GM04503 (cell line): ENCODE measurements at places on chromosomes 2 and 18.
A peak's percentile ranks its signal among the peaks of the same experiment; 100 is the strongest.

- DNase-seq, result no peak
Observed at GRCh38 chr2:168424971-168425370, 31.1 kb upstream of the CERS6 start.

DNA sequence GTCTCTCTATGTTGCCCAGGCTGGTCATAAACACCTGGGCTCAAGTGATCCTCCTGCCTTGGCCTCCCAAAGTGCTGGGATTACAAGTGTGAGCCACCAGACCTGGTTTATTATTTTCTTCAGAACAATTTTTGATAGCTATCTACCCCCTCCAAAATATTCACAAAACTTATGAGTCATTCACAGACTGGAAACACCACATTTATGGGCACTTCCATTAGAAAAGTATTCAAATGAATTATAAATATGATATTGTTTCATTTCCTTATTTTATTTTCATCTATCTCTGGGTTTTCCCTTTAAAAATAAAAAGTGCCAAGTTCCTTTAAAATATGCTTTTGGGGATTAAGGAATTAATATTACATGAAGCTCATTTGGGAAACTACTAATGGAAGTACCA is 58.8 kb upstream of the MSTN start:
- no peak for DNase-seq

GRCh38 chr2:104863468-104864279 is 9.8 kb downstream of the POU3F3 start:
- no peak for DNase-seq

GRCh38 chr18:75063615-75064512 is 145.1 kb downstream of the PTGR3 start:
- no peak for DNase-seq

DNA sequence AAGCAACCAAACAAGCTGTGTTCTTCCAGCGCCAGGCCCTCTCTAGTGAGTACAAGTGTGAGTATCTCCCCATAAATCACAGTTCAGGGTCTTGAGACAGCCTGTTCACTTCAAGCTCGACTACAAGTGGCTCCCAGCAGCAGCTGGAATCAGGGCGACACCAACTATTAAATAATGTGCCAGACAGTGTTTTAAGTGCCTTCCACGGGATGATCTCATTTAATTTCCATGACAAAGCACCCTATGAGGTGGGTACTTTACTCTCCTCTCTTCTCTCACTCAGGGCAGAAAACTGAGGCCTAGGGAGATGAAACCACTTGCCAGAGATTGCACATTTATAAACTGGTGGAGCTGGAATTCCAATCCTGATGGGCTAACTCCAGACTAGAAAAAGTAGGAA is 2.6 kb upstream of the FAM136A start:
- DNase-seq, result no peak

- no peak for DNase-seq
Observed at GRCh38 chr18:47317824-47318508, 66.5 kb upstream of the SKOR2 start.

GRCh38 chr2:80054346-80054675 is 250.2 kb downstream of the LRRTM1 start:
- DNase-seq, result no peak

DNA sequence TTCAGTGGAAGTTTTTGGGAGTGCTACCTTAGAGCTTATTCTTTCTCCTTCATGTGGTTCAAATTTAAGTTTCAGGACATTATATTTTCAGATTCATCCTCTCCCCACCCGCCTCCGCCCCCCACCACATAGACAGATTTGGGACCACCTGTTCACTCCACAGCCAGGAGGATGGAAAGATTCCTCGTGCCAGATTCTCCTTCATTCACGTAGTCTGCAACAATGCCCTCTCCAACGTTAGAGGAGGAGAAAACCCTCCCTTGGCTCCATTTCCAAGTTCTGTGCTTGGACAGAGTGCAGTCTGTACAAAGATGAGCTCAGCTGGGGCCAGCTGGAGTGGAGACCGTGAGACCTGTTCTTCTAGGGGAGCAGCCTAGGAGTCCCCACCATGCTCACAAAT is 26.2 kb downstream of the POU3F3 start:
- no peak for DNase-seq

- DNase-seq, result peak; percentile 87
Observed at GRCh38 chr2:100011272-100011731, 131.1 kb downstream of the AFF3 start.

- DNase-seq, result no peak
Observed at GRCh38 chr18:9328776-9329175, 5.8 kb upstream of the TWSG1 start.

DNA sequence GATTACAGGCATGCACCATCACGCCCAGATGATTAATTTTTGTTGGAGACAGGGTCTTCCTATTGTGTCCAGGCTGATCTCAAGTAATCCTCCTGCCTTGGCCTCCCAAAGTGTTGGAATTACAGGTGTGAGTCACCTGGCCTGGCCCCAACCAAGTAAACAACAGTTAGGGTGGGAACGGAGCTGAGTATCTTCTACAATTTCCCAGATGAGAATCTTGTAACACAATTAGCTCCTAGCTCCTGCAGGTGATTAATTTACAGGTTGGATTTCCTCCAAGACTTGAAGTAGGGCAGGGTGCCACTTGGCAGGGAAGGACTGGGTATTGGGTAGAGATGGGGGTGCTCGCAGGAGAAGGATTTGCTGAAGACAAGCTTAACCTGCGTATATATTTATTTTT is 17.8 kb downstream of the NLRC4 start:
- DNase-seq, result no peak

GRCh38 chr2:181616715-181617114 is 40.2 kb downstream of the CERKL start:
- DNase-seq, result no peak

DNA sequence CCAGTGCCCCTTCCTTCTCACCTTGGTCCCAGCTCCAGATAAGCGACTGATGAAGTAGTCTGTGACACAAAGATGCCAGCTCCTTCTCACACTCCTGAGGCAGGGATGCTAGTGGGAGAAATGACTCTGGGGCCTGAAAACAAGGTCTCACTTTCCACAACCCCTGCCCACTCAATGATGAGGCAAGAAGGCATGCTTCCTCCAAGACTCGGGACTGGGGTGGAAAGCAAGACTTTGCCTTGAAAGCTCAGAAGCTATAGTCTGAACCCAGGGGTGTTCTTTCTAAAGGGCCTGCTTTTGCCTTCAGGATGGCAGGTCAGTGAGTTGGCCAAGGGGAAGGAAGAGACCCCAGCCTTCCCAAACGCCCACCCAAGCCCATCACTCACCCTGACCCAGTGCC is 1.4 kb downstream of the CCDC142 start:
- DNase-seq, result no peak

GRCh38 chr2:31256611-31257382 is 22.8 kb downstream of the EHD3 start:
- no peak for DNase-seq

DNA sequence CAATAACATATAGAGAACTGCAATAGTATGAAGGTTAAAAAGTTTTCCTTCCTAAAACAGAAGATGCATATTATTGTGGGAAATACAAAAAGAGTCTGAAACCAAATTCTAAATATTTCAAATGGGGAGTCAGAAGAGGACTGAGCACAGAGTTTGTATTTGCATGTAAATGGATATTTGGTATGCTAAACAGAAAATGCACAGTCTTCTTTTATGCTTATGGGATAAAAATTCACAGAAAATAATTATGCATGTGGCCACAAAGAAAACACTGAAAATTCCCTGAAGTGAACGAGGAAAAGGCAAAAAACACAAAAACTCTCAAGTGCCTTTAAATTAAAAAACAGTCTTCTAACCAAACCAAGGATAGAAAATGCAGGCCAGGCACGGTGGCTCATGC is 142.7 kb downstream of the NCKAP5 start:
- no peak for DNase-seq

DNA sequence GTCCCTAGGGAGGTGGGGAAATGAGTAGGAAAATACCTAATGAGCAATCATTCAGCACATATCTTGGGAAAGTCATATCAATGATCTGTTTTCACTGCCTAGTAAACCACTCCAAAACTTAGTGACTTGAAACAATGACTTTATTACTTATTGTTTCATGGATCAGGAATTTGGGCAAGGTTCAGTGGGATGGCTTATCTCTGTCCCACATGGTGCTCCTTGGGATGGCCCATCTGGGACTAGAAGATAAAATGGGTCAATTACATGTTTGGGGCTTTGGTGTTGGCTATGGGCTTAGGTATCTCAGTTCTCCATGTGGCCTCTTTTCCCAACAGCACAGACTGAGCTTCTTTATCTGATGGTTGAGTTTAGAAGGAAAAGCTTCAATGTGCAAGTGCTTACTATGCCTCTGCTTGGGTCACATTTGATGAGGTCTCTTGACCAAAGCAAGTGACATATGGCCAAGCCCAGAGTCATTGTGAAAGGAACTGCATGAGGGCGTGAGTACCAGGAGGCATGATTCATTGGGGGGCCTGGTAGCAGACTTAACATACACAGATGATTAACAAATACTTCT is 218.1 kb upstream of the TNP1 start:
- DNase-seq, result no peak

DNA sequence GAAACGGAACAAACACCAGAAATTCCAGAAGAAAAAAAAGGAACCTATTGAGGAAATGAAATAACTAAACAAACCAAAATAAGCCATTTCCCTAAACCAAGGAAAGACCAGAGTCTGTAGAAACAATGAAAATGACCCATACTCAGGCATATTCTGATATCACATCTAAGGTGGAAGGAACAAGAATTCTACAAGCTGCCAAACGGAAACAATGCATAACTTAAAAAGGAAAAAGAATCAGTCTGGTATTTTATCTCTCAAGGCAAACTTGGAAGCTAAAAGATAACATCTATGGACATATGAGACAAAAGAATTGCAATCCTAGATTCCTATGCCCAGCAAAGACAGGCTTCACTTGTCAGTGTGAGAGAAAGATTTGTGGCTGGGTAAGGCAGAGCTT is 326.2 kb downstream of the PDE11A start:
- DNase-seq, result no peak

DNA sequence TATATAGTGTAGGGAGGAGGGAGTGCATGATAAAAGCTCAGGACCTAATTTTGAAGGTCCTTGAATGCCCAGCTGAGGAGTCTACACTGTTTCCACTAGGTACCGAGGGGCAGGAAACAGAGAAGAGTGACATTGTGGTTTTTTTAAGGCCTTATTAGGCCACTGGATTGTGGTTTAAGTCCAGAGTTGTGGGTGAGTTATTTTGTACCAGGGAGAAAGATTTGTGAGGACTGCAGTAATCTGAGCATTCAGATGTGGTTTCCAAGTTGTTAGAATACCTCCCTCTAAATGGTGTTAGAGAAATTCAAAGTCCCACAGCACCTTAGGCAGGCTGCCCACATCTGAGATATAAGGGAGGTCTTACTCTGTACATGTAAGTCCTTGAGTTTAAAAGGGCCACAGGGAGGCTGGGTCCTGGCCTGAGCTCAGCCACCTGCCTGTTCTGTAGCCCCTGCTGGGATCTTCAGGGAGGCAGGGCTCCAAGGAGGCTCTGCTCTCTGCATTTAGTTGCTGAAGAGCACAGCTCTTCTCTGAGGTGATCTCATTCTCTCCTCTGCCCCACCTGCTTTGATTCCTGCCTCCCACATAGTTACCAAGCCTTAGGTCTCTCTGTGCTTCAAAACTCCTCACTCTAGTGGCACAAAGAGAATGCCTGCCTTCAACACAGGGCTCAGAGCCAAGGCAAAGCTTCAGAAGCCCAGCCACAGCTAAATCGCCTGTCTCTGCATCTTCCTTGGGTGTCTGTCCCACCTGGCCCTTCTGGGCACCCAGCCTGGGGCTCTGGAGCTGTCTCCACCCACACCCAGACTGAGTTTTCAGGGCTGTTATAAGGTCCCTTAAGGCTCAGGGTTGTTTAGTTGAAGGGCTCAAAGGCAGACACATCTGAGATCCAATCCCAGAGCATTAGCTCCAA is 88.1 kb downstream of the VSNL1 start:
- no peak for DNase-seq

- no peak for DNase-seq
Observed at GRCh38 chr18:55089610-55090009, 130.3 kb upstream of the CCDC68 start.

DNA sequence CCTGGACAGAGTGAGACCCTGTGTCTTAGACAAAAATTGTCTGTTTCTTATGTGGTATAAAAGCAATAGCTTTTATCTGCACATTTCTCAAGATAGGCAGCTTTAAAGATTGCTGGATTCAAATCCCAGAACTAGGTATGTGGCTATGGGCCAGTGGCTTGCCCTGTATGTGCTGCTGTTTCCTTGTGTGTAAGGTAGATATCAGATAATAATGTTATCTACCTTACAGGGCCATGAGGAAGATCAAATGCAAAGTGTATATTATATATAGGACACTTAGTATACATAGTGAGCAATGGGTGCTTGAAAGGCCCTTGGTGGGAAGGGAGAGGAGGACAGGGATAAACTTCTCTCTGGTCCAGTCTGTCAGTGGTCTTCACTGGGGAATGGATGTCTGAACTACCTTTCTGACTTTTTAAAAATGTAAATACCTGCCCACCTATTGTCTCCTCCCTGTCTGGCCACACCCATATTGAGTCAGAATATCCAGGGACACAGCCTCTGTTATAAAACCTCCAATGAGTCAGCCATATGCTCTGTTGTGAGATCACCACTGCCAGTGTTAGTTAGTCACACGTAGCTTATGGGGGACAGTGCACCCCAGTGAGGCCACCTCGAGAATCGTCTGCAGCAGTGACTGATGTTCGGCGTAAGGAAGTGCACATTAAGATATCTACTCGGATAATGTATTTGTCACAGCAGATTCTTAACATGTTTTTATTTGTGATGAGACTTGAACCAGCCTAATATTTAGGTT is 383.4 kb downstream of the PTPRM start:
- DNase-seq, result no peak

GRCh38 chr2:127706215-127706990 is 5.1 kb downstream of the SFT2D3 start:
- DNase-seq, result no peak

DNA sequence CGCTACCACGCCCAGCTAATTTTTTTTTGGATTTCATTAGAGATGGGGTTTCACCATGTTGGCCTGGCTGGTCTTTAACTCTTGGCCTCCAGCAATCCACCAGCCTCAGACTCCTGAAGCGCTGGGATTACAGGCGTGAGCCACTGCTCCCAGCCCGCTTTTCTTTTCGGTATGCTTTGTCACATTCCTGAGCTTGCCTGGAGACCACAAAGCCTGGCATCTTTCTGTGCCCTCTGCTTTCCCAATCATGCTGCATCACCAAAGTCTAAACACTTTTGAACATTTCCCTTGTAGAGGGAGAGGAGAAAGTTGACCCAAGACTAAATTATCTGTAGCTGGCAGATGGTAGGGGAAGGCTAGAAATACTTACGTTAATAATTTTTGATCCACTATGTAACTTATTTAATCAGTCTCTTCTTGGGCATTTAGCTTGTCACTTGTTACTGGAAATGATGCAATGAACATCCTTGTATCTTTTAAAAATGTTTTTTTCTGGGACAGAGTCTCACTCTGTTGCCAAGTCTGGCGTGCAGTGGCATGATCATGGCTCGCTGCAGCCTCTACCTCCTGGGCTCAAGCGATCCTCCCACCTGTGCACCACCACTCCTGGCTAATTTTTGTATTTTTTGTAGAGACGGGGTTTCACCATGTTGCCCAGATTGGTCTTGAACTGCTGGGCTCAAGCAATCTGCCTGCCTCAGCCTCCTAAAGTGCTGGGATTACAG is 2.7 kb upstream of the NPC1 start:
- DNase-seq, result no peak

GRCh38 chr18:12441475-12442034 is 33.8 kb downstream of the PRELID3A start:
- DNase-seq, result no peak

- no peak for DNase-seq
Observed at GRCh38 chr2:27522400-27522945, 25.8 kb downstream of the GCKR start.
